Activated CD8-positive, alpha-beta memory T cell treated with anti-CD3 and anti-CD28 coated beads for 1 hour (primary cell): ENCODE measurements at places on chromosomes 12 and 14.

DNA sequence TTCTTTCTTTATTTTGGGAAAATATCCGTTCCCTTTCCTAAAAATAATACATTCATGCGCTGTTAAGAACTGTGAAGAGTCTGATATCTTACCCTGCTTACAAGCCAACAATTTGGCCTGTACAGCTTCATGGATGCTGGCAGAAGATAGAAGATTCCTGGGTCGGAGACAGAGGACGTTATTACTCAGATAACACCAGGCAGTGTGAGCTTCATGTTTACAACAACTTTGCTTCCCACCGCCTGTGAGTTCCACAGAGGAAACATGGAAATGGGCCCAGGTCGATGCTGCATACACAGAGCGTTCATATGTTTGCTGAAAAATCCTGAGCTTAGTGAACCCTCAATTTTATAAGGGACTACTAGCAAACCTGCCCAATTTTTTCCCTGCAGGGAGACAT, 705.6 kb upstream of the SEL1L start:
- DNase-seq: no peak

GRCh38 chr12:61536525-61536924, 723.7 kb upstream of the USP15 start:
- DNase-seq: no peak

GRCh38 chr14:61719344-61720293, 24.3 kb downstream of the HIF1A start:
- DNase-seq: no peak

DNA sequence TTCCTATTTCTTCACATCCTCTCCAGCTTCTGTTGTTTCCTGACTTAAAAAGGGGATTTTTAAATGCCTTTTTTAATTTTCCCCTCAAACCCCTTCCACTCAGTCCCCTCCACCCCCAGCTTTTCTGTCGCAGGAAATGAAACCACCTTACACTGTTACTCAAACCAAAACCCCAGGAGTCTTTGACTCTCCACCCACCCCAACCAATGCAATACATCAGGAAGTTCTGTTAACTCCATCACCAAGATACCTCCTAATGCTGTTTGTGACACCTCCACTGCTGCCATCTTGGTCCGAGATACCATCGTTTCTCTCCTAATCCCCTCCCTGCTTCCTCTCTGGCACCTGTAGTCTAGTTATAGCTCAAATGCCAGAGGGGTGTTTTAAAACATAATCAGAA, 25.4 kb upstream of the CPM start:
- DNase-seq: no peak

DNA sequence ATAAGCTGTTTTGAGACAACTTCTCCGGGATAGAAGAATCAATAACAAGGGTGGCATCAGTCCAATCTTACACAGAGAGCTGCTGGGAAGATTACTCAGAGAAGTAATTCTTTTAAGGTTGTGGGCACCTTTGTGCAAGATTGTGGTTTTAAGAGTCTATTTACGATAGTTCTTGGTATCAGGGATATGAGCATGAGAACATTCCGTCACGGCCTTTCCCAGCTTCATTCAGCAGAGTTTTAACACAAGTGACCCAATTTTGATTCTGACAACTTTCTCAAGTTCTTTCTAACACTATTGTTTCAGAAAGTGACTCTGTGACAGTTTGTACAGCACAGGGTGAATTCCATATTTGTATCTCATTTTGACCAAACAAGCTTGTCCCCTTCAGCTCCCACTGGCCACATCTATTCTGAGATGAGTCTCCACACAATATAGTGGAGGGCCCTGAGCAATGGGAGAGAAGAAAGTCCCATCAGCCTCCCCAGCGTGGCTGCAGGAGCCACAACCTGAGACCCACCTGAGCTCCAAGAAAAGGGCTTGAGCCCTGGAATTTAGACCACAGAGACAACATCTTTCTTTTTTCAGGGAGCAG, 869.2 kb downstream of the TMEM121 start:
- no peak for DNase-seq

- no peak for DNase-seq
Measured at GRCh38 chr14:90695997-90696660, 120.1 kb downstream of the TTC7B start.

DNA sequence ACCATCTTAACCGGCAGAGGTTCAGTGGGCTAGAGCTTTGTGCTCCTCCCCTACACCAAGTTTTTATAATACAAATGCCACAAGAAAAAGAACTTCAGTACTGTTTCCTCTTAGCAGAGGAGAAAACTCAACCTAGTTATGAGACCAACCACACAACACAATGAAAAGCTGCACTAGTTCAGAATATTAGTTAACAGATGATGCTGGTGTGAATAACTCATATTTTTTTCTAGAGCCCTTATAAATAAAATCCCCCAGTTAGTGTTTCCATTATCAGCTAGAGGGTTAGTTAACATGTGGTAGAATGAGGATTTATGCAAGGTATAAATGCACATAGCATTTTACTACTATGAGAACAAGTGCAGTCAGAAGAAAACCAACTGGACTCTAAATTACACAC, 61.9 kb upstream of the AMN1 start:
- DNase-seq: no peak

DNA sequence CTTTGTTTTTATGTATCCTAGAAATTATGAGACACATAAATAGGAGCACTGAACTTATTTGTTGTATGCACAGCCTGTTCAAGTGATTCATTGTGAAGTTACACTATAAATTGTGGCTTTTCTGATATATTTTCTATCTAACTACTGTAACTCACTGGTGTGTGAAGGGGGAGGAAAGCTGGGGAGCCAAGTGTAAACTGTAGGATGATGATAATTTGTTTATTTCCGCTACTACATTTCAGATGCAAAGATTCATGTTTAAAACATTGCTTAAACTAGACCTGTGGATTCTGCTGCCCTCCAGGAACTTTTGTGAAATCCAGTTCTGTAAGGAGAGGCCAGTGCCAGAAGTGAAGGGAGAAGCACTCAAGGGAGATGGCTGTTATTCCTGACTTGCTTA, 3.3 kb downstream of the TMTC2 start:
- no peak for DNase-seq

GRCh38 chr12:121576851-121577391, 3.9 kb downstream of the KDM2B start:
- no peak for DNase-seq

- DNase-seq: no peak
Measured at GRCh38 chr12:39224971-39225370, 217.9 kb downstream of the KIF21A start.
